ENCODE measurements at places on chromosomes 2 and 18.

DNA sequence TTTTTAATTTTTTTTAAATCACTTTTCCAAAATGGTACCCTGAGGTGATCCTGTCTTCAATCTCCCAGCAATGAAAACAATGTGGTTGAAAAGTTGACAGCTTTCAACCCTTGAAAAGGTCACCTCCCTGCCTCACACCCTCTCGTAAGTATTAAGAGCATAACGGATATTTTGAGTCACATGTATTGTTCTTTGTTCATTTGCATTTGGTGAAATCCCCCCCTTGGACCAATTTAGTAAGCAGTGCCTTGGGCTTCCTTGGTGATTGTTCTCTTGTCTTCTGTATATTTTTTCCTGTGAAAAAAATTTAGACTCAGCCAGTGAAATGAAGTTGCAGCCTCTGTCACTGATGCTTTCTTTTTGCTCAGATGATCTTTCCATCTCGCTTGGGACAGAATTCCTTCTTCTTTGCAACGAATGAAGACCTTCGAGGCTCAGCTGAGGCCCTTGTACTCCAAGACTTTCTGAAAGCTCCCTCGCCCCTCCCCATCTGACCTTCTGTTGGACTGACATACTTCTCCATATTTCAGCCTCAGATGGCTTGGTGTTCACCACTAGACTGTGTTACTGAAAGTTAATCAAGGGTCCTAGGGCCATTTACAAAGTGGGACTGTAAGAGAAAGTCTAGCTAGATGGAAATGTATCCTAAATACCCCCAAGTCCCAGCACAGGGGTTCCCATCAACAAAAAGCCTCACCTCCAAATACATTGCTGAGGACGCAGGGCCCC is 158.4 kb downstream of the BCL2 start:
- no peak for DNase-seq

DNA sequence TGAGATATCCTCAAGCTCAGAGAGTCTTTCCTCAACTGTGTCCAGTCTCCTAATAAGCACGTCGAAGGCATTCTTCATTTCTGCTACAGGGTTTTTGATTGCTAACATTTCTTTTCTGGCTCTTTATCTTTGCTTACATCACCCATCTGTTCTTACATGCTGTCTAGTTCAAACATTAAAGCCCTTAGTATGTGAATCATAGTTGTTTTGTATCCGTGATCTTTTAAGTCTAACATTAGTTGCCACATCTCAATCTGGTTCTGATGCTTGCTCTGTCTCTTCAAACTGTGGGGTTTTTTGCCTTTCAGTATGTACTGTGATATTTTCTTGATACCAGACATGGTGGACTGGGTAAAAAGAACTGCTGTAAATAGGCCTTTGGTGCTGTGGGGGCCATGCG is 235.2 kb downstream of the SH3RF3 start:
- no peak for DNase-seq

DNA sequence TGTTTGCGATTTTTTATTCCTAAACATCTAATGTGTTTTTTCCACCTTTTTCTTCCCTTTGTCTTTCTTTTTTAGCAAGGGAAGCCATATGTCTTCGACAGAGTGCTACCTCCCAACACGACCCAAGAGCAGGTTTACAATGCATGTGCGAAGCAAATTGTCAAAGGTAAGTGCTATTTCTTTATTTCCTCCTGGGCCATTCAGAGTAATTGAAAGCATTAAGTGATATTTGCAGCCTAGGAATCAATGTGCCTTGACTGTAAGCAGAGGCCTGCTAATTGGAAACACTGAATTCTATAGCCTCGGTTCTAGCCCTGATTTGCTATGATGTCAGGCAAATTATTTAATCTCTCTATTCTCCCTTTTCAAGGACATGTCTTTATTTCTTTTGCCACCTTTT is 47.0 kb downstream of the KIF5C start:
- no peak for DNase-seq

GRCh38 chr2:17122887-17123501 is 395.2 kb downstream of the RAD51AP2 start:
- DNase-seq: no peak

- no peak for DNase-seq
Observed at GRCh38 chr18:67310826-67311225, 205.7 kb downstream of the DSEL start.

DNA sequence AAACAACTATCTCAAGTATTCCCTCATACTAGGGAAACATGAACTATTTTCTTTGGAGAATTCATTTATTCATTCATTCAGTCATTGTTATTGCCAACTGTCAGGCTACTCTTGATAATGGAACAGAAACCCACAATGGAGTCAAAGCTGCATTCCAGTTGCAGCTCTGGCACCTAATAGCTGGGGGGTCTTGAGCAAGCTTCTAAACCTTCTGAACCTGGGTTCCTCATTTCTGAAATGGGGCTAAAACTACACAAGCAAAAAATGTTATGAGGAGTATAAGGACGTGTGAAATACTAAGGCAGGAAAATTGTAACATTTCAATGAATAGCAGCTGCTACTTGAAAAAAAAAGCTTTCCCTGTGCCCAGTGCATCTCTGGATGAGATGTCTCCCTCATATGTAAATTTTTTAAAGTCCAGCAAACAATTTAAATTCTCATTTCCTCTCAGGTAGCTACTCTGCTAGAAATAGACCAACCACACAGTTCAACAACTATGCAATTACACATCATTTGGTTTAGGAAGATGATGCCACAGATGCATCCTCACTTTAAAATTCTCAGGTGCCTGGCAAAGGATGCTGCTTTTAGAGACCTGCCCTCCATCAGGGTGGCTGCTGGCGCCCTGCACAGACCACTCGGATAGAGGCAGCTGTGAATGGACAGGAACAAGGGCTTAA is 38.5 kb downstream of the SPRED2 start:
- no peak for DNase-seq

- no peak for DNase-seq
Observed at GRCh38 chr2:64207573-64207972, 63.4 kb upstream of the PELI1 start.

DNA sequence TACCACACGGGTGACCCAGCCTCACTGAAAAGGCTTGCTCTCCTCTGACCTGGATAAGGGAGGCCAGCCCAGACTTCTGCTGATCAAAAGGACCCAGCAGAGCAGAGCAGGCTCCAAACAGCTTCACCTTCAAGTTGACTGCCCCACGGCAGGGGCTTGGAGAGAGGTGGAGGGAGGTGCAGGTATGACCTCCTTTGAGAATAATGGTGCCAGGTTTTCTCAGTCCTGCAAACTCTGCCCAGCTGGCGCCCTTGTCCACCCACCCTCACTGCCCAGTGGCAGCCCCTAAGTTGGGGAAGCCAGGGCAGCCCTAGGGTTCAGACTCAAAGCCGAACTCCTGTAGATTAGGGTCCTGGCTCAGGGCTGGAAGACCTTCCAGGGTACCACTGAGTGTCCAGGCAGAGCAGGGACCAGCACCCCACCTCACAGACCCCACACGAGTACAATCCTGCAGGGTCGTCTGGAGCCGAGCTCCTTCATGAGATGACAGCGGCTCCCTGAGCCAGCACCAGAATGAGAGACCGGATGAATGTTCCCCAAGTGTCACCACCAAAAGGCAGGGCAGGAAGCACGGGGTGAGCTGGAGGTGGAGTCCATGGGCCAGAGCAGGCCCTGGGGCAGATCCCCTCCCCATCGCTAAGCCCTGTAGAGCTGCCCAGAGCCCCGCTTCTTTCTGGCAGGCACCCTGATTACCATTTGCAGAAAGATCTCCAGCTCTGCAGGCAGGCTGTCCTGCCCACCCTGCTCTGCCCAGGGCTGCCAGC is 3.6 kb upstream of the GPC1 start:
- no peak for DNase-seq

DNA sequence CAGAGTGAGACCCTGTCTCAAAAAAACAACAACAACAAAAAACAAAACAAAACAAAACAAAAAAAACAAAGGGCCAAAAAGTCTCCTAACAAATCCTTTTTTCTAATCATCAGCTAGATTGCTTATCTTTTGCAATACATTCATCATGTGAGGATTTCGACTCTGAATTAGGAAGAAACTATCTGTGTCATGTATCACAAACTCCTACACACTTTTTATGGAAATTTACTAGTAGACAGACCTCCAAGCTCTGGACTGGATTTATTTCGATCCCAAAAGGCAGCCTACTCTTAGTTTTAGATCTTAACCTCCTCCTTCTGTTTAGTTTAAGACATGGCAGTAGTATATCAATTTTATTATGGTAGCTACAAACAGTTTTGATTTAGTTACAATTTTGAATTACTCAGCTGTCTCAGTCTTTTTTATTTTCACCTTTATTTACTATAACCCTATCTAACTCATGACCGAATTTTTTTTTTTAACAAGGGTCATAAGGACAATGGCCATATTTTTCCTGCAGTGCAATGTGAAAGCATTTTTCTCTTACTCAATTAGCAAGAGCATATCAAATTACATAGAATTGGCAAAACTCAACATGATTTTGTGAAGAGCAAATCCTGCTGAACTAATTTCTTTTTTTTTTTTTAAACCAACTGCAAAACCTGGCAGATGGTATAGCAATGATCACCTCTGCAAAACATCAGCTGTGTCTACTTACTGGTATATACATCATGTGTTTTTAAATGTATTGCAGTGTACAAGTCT is 10.7 kb upstream of the CCDC88A start:
- no peak for DNase-seq

DNA sequence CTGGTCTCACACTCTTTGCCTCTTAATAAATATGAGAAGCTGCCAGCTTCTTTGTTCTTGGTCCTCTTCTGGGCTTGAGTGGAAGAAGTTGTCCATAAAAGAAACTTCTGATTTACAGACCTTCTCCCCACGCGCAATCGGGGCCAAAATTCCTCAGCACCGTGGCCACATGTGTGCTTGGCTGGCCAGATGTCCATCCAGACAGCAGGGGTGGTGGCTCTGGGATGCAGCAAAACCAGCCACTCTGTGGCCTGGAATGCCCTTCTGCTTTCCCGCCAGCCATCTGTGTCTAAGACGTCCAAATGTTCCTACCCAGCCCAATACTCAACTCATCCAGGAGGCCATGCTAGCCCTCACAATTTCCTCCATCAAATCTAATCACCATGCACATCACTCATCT is 250.8 kb downstream of the EN1 start:
- no peak for DNase-seq

- DNase-seq: no peak
Observed at GRCh38 chr2:222751821-222752719, 80.6 kb downstream of the MOGAT1 start.

All from HAP-1 (cell line).